ENCODE measurements at places on chromosomes 3 and 15. TPM values are rescaled to one million over a fixed set of nuclear protein-coding genes. Genes with fewer than 3 reads are reported as not detected.

DNA sequence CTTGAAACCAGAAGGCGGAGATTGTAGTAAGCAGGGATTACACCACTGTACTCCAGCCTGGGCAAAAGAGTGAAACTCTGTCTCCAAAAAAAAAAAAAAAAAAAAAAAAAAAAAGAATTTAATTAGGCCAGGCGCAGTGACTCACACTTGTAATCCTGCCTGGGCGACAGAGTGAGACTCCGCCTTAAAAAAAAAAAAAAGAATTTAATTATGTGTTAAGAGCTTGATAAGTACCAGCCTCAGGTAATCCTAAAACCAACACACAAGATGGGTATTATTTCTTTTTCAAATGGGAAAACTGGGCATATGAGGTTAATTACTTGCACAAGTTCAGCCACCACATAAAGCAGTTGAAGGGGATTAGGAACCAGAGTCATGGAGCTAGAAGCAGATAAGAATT lies 49.0 kb downstream of the PBRM1 start:
- DNase-seq: no peak

CD200 gene
- 40.4 TPM for total RNA-seq

DNA sequence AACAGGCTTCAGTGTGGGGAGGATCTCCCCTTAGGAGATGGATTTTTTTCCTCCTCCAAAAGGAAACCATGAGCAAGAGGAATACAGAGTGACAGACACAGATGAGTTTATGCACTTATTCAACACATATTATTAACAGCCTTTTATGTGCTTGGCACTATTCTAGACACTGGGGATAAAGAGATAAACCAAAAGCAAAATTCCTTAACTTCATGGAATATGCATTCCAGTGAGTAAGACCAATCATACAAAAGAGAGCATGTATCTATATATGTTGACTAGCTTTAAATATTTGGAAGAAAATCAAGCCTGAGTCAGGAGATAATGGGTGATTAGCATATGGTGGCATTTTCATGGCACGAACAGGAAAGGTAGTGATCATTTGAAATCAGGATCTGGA lies 284.4 kb upstream of the RASGRP1 start:
- no peak for DNase-seq

DNA sequence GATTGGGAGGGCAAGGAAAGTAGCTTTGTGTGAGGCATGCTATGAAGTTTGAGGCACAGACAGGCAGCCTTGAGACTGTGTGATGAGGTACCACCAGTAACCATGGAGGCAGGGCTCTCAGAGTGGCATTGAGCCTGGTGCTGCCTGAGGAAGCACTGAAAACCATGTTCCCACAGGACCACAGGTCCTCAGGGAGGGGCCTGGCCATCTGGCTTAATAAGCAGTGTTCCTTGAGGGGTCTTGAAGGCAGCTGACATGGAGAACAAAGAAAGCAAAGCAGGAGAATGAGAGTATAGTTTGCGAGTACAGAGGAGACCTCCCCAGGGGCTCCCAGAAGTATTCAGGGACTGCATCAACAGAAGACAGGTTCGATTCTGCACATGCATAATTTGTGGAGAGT lies 346.6 kb downstream of the EPHB1 start:
- DNase-seq: no peak

DNA sequence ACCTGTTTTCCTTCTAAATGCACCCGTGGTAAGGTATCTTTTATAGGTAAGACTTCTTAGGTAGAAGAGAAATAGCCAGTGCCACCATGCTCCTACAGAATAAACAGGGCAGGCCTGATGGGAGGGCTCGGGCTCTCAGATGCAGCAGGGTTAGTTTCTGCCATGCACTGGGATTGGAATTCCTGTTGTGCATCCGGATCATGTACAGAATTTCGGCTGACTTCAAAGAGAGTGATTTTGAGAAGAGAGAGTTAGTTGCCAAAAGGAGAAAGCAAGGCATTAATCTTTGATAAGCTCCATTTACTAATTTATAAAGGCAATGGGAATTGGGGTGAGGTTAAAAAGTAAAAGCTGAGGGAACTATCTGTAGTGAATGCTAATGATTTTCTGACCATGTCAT lies 211.2 kb downstream of the WDR72 start:
- no peak for DNase-seq

All from omental fat pad (tissue), 4 donors.